Esophagus mucosa (tissue), 1 donor: ENCODE measurements at places on chromosomes 11 and 22.

- ATAC-seq, result no peak
Observed at GRCh38 chr22:30871391-30872284, 96.9 kb downstream of the MORC2 start.

- ATAC-seq, result no peak
Observed at GRCh38 chr11:57643802-57644201, 5.9 kb downstream of the YPEL4 start.

- no peak for ATAC-seq
Observed at GRCh38 chr22:44755417-44755816, 3.0 kb downstream of the ARHGAP8 start.

GRCh38 chr11:134819041-134819440 is 407.0 kb upstream of the B3GAT1 start:
- no peak for ATAC-seq

DNA sequence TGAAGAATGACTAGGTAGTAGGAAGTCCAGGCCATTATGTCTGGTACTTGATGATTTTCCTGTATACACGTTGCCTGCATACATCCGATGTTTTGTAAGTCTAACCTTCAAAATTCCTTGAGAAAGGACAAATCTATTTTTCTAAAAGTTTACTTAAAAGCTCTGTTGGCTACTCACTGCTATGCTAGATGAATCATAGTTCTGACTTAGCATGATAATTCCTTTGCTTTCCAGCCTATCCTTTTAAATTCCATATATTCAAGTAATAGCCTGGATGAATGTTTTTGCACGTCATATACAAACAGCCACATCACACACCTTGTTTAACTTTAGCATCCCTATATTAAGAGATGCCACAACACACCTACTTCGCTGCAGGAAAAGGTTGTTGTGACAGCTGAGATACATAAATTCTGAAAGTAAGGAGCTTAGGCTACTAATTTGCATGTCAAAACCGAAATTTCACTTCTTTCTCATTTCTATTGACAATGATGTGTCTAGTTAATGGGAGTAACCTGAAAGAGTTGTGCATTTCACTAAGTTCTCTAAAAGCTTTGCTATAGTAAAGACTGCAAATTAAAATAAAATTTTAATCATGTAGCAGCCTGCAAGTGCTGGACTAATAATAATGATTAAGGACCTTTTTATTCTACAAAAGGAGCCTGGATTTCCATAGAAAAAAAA is 1116.4 kb downstream of the JRKL start:
- ATAC-seq, result no peak

- ATAC-seq, result peak; percentile 87
Observed at GRCh38 chr11:1763796-1764661, at the start of gene CTSD. Gene CTSD (minus strand): TSS chr11:1763927. CDS start chr11:1763859, 68 bp downstream.

GRCh38 chr11:10538924-10539323 is 2.1 kb downstream of the RNF141 start:
- no peak for ATAC-seq

DNA sequence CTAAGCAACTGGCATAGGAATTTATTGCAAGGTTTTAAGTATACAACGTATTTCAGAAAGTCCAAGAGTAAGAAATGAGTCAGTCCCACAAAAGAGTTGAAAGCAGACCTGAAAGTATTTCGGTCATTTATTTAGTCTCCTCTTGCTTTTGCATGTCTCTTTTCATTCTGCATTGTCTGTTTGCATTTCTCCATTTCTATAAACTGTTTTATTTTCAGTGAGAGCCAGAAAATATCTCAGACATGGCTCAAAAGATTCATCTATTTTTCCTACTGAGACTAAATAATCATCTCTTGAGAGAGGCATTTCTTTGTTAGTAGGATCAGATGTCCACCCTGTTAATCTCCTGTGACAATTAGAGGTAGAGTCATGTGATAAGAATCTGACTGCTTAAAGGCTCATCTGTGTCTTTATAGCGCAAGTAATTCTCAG is 219.1 kb upstream of the CCDC179 start:
- ATAC-seq, result no peak

- no peak for ATAC-seq
Observed at GRCh38 chr11:2576549-2576948, 123.2 kb downstream of the KCNQ1OT1 start.
